AG04450 (cell line): ENCODE measurements at places on chromosomes 2 and 18. TPM values are rescaled to one million over a fixed set of nuclear protein-coding genes. Genes with fewer than 3 reads are reported as not detected.

- no peak for DNase-seq
Measured at GRCh38 chr2:171578127-171578803, 56.0 kb downstream of the CYBRD1 start.

DNA sequence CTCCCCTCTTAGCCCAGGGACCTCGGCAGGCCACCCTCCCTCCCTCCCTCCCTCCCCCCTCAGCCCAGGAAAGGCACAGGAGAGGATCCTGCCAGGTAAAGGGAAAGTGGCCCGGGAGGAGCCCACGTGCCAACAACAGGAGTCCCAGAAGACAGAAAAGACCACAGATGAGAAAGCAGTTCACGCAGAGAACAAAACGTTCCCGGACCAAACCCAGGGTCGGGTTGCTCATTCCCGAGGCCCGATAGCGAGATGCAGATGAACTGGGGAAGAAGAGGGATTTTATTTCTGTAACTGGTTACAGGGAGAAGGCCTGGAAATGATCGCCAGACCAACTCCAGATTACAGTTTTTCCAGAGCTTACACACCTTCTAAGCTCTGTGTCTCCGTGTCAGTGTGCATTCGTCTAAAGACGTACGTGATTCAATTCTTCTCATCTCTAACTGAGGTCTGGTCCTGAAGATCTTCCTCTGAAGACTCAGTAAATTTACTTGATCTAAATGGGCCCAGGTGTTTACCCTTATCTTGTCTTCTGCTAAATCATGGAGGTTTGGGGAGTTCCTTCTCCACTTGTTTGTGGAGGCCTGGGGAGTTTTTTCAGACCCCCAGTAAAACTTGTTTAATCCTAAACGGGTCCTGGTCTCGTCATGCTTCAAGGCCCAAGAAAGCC is 807 bp upstream of the NEU4 start:
- no peak for DNase-seq

The KCNJ3 gene
- polyA plus RNA-seq = not detected in 2 replicates

GRCh38 chr18:68448736-68449135 is 266.2 kb downstream of the TMX3 start:
- peak; percentile 49 for DNase-seq

GRCh38 chr2:237251986-237252385 is 162.0 kb downstream of the COL6A3 start:
- no peak for DNase-seq

GRCh38 chr2:175234153-175234552 is 52.6 kb upstream of the ATP5MC3 start:
- no peak for DNase-seq

The GALR1 gene
- not detected in 2 replicates for polyA plus RNA-seq

- no peak for DNase-seq
Measured at GRCh38 chr2:239938651-239939486, 86.3 kb downstream of the NDUFA10 start.

The SP140 gene
- polyA plus RNA-seq = 0.73 and 1.5 TPM in 2 replicates

The GAREM2 gene
- 2.8 and 3.1 TPM in 2 replicates for polyA plus RNA-seq

The D2HGDH gene
- 7.3 and 9.5 TPM in 2 replicates for polyA plus RNA-seq

GRCh38 chr2:152791979-152792378 is 73.6 kb downstream of the ARL6IP6 start:
- no peak for DNase-seq

The CAPN14 gene
- 0.09 TPM in 2 replicates for polyA plus RNA-seq

The GNAL gene
- 0.46 and 0.51 TPM in 2 replicates for polyA plus RNA-seq

DNA sequence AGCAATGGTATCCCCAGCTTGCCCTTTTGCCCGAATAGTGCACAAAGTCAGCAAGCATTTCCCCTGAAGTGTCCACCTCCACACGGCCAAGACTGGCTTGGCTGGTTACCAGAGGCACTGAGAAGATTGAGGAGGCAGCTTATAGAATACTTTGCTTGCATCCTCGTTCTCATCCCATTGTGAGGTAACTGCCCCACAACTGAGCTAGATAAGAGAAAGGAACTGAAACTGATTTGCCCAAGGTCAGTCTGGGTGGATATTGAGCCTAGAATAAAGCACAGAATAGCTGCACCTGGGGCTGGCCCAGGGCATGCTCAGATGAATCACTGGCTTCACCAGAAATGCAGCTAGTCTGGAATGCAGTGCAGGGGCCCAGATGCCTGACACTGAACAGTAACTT is 32.7 kb upstream of the MAP4K3 start:
- peak; percentile 38 for DNase-seq

DNA sequence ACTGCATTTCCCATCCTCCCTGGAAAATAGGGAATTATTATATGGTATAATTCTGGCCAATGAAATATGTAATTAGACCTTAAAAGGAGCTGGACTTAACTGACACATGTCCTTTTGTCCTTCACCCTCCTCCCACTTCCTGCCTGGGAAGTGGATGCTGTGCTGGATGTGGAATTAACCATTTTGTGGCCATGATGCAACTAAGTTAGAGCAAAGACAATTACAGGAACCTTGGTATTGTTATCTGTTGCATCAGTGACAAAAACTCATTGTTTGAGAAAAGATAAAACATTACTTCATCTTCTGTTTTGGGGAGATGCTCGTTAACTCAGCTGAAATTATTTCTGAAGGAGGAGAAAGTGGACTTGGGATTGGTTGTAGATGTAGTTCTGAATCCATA is 227.7 kb upstream of the BOD1L2 start:
- DNase-seq = no peak

The NCKAP5 gene
- 14.8 and 16.6 TPM in 2 replicates for polyA plus RNA-seq

The RAD51AP2 gene
- polyA plus RNA-seq = not detected in 2 replicates

The KCNJ13 gene
- polyA plus RNA-seq = 0.02 TPM in 1 of 2 replicates, not detected in the other

- DNase-seq = no peak
Measured at GRCh38 chr2:49037197-49037596, 117.1 kb downstream of the FSHR start.

DNA sequence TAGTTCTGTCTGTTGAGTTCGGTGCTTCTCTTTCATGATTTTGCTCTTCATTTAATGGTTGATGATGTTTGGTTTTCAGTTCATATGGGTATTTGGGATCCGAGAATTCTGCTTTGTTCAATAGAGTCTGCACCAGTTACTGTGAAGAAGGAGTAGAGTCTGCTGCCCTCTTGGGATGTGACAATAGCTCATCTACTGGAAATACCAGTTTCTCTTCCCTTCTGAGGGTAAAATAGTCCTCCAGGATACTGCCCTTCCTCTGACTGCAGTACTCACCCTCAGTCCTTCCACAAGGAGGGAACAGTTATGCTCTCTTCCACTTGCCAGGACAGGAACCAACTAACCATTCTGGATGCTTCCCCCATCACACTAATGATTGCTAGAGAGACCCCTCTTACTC is 12.5 kb upstream of the TNFAIP6 start:
- no peak for DNase-seq

GRCh38 chr2:133458280-133458679 is 110.0 kb downstream of the NCKAP5 start:
- DNase-seq = no peak

The SERPINB12 gene
- not detected in 2 replicates for polyA plus RNA-seq

DNA sequence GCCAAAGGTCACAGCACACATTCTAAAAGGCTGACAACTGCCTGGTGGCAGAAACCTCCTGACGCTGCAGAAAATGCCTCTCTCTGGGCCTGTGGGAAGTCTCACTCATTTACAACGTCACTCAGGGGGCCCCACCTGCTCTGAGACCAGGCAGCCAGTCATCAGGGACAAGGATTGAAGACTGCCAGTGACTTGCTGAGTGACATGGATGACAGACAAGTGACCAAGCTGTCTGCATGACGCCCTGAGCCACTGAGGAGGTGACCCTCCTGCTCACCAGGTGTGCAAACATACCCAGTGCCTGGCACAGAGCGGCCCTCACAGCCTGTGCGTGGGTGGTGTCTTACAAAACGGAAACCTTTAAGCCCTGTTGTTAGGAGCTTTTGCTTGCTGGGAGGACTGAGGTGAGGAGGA is 392.4 kb downstream of the TNS1 start:
- DNase-seq = no peak

DNA sequence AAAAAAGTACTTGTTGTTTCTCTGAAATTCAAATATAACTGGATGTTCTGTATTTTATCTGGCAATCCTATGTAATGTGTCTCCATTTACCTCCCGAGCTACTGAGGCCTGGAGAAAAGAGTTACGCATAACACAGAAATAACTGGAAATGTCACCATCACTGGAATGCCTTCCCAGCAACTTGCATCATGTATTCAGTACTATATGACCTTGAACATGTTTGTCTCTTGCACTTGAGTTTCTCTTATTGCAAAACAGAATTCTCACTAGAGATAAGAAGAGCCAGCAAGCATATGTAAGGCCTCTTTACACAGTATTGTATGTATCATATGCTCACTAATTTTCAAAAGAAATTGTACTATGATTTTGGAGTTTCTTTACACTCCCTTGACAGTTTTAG is 99.6 kb upstream of the CTAGE1 start:
- DNase-seq = no peak

DNA sequence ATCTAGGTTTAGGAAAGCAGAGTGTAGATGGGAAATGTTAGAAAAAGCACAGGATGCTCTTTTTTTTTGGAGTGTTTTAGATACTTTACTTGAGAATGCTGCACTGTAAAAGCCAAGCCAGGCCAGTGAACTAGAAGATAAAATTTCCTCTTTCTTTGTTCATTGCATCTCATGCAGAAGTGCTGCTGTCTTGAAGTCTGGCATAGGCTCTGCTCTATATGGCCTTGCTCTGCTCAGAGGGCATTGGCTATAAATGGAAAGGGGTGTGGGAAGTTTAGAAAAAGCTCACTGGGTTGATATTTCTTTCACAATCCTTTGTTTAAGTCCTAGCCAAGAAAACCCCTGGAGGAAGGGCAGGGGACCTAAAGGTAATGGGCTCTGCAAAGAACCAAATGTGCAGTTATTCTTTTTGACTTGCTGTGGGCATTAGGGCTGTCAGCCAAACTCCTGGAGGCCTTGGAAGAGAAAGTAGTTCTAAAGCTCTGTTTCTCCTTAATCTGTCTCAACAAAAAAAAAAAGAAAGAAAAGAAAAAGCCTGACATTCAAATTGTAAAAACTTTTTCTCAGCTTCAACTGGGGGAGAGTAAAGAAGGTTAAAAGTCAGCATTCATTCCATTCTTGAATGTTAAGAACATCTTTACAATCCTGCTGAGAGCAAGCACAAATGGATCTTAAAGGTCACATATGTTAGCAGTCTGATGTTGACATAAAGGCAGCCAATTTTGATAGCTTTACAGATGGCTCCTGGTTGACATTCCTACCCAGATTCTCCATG is 338.3 kb downstream of the GULP1 start:
- DNase-seq = no peak

- DNase-seq = no peak
Measured at GRCh38 chr18:74499633-74500032, 3.5 kb downstream of the CNDP2 start.

DNA sequence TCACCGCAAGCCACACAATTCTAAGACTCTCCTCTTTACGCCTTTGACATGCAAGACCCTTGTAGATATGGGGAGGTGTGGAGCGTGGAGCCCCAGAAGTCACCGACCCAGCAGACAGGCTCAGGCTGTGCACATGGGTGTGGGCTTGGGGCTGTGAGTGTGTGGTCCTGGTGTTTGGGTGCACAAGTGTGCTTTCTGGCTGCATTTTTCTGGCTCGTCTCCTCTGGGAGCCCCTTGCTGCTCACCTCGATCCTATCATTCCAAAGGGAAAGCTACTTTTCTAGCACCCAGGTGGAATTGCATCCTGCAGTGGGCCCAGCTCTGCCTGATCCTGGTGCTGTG is 143.0 kb downstream of the ACOXL start:
- DNase-seq = no peak

DNA sequence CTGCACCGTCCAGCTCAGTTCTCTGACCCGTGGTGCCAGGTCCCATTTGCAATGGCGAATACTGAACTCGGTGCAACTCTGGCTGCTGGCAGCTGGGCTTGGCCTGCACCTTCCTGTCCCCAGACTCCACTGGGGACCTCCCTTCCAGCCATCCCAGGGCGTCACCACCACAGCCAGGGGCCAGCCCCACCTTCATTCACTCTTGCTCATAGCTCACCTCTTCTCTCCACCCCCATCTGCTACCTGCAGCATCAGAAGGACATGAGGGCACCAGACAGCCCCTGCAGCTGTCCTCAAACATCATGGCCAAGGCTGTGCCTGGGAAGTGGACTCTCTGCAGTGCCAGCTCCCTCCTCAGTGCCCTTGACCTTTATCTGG is 16.2 kb upstream of the ALPI start:
- no peak for DNase-seq

DNA sequence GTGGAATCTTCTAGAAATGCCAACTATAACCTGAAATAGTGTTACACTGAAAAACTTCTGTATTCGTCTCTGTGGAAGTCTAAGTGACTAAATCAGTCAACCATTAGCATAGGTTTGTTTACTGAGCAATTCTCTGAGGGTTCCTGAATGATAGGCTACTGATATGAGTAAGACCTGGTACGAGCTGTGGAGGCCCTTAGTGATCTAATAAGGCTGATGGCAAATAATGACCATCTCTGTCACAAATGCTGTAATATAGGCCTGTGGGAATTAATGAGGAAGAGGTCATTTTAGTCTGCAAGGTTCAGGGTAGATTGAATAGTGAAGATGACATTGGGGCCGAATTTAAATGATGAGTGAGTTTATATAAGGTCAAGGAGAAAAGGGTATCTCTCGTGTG is 82.5 kb downstream of the MGAT5 start:
- DNase-seq = no peak

The RAMP1 gene
- polyA plus RNA-seq = 26.5 and 47.7 TPM in 2 replicates

The RND3 gene
- polyA plus RNA-seq = 533 and 627 TPM in 2 replicates

- DNase-seq = no peak
Measured at GRCh38 chr18:7082671-7083070, 34.9 kb downstream of the LAMA1 start.

DNA sequence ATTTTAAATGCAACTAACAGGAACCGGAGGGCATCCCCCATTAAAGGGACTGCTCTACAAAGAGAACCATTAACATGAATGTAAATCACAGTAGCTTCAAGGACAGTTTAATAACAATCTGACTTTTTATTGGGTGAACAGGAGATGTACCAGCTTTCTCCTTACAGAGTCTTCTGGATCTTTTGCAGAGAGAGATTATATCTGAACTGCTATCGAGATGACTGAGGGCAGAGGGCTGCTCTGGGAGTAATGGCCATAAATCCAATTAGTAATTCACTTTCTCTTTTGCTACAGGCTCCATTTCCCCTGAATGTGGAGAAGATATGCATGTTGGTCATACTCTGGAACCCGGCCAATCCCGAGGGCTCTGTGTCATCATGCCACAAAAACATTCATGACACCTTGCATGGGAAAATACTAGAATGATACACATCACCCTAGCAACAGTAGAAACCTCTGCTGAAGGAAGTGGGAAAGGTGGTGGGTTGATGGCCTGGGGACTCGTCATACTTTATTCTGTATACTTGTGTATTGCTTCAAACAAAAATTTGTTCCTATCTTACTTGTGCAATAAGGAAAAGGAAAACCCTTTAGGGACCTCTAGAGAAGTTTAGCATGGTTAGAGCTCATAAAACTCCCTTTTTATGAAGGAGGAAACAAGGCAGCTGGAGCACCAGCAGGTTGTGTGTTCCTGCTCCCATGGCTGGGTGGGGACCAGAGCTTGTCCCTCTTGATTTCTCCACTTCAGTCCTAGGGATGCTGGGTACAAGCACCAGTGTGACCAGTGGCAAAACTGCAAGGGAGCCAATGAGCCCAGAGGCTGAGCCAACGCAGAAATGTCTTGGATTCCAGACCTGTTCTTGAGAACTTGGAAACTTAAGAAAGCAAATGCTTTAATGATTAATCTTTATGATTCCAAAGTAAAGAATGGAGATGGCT is 26.0 kb downstream of the CTAGE1 start:
- DNase-seq = peak; percentile 65

- no peak for DNase-seq
Measured at GRCh38 chr2:179800776-179801175, 60.6 kb downstream of the ZNF385B start.
